ENCODE measurements at places on chromosomes 6 and 20. TPM values are rescaled to one million over a fixed set of nuclear protein-coding genes. Genes with fewer than 3 reads are reported as not detected.
A peak's percentile ranks its signal among the peaks of the same experiment; 100 is the strongest.

IRF4 gene
- 0.44 TPM for total RNA-seq

VSTM2L gene
- 3.6 TPM for total RNA-seq

SLC44A4 gene
- 92.0 TPM for total RNA-seq

BMP7 gene
- total RNA-seq = 12.8 TPM

GPLD1 gene
- 5.0 TPM for total RNA-seq

ZNF334 gene
- 12.6 TPM for total RNA-seq

ARMC2 gene
- 2.8 TPM for total RNA-seq

DNA sequence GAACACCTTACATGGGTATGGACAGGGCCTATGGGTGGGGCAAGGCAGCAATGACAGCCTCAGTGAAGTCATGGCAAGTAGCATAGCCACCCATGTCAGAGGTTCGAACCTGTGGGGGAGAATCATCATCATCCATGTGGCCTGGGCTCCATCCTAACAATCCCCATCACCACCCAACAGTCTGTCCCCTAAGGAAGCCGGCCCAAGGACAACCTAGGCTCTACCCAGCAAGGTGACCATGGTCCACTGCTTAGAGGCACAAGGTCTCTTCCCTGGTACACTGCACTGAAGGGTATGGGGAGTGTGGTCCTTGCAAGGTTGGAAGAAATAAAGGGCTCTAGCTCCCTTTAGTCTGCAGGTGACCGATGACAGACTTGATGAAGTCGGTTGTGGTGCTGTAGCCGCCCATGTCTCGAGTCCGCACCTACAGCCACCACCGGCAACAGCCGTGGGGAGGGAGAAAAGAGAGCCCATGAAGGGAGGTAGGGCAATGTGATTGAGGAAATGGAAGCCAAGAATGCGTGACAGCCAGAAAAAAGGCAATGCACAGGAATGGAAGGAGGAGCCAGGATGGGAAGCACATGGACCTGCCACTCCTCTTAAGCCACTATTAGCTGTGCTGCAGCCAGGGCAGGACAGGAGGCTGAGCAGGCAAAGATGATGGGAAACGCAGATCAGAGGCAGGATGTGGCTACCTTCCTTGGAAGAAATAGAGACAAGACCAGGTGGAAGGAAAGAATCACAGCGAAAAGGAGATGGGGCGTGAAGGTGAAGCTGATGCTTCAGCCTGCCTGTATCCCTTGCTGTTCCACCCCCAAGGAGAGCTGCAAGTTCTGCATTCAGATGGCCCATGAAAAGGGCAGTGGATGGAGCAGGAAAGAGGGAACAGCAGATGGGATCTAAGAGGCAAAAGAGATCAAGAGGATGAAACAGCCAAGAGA, 5.3 kb downstream of the IDH3B start:
- no peak overlapping the region for H3K4me3 ChIP-seq
- no peak for DNase-seq
- no peaks in the 10 kb centered on the region for H3K27me3 ChIP-seq
- no peak overlapping the region for H3K27ac ChIP-seq

- no peaks in the 10 kb centered on the region for H3K27me3 ChIP-seq
- H3K27ac ChIP-seq = no peak overlapping the region
- no peaks in the 10 kb centered on the region for H3K4me1 ChIP-seq
- DNase-seq = no peak
These were observed 2.5 kb downstream of the PRL start for GRCh38 chr6:22294301-22294700.

- DNase-seq = peak; percentile 96
- H3K27ac ChIP-seq = peak overlapping the region; percentile 97
- H3K36me3 ChIP-seq = no peaks in the 10 kb centered on the region
- no peaks in the 10 kb centered on the region for H3K27me3 ChIP-seq
- H3K4me3 ChIP-seq = peak overlapping the region; percentile 28
These were observed 432 bp downstream of the HSPA1L start for GRCh38 chr6:31814677-31815024.

- H3K4me3 ChIP-seq = no peak overlapping the region
- no peaks in the 10 kb centered on the region for H3K36me3 ChIP-seq
- H3K4me1 ChIP-seq = no peaks in the 10 kb centered on the region
- no peak overlapping the region for H3K27ac ChIP-seq
- no peak for DNase-seq
These were observed 28.1 kb downstream of the CEP43 start for GRCh38 chr6:167027308-167027707.

DNA sequence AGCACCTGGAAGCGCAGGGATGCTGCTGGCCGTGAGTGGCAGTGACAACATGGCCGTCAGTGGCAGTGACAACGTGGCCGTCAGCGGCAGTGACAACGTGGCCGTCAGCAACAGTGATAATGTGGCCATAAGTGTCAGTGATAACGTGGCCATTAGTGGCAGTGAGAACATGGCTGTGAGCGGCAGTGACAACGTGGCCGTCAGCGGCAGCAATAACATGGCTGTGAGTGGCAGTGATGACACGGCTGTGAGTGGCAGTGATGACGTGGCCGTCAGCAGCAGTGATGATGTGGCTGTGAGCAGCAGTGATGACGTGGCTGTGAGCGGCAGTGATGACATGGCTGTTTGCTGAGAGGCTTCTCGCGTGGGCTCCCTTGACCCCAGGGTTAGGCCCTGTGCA, 169.8 kb downstream of the ERMARD start:
- H3K27me3 ChIP-seq = no peaks in the 10 kb centered on the region
- no peak overlapping the region for H3K4me3 ChIP-seq
- no peaks in the 10 kb centered on the region for H3K4me1 ChIP-seq
- H3K36me3 ChIP-seq = no peaks in the 10 kb centered on the region
- H3K27ac ChIP-seq = no peak overlapping the region

- no peak for DNase-seq
- peaks cover 3% of the 10 kb centered on the region for H3K36me3 ChIP-seq
- H3K4me1 ChIP-seq = no peaks in the 10 kb centered on the region
- no peaks in the 10 kb centered on the region for H3K27me3 ChIP-seq
These were observed 328.1 kb downstream of the NKAIN2 start for GRCh38 chr6:124131779-124132178.

- H3K36me3 ChIP-seq = no peaks in the 10 kb centered on the region
- H3K27ac ChIP-seq = no peak overlapping the region
- H3K27me3 ChIP-seq = no peaks in the 10 kb centered on the region
These were observed 20.2 kb upstream of the FHL5 start for GRCh38 chr6:96542702-96543101.

DNA sequence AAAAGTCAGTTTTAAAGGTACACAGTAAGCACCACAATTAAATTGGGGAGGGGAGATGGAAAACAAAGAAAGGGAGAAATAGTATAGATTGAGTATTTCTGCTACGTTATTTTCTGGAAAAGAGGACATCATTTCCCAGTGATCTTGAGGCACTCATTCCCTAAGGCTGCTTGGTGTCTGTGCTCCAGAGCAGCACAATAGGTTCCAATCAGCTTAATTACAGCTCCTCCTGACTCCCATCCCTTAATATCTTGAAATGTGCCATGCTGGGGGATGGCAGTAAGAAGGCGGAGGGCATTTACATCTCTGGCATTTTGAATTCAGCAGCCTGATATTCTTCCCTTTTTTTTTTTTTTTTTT, 39.5 kb upstream of the BEND3 start:
- H3K4me3 ChIP-seq = no peak overlapping the region
- DNase-seq = no peak
- H3K27me3 ChIP-seq = no peaks in the 10 kb centered on the region
- H3K27ac ChIP-seq = peak overlapping the region; percentile 76
- peaks cover 32% of the 10 kb centered on the region for H3K4me1 ChIP-seq

DNA sequence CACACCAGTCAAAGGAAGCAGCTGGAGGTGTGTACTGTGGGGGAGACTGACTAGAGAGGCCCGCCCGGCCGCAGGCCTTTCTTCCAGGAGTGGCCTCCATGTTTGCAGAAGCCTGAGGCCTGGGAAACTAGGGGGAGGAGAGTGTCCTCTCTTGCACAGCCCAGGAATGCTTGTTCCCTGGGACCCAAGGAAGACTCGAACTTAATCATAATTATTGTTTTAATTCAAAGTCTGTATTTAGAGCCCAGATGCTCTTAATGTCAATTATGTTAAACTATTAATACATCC, 23.1 kb downstream of the BNIP5 start:
- H3K4me3 ChIP-seq = no peak overlapping the region
- H3K4me1 ChIP-seq = peaks cover 17% of the 10 kb centered on the region
- H3K27ac ChIP-seq = peak overlapping the region; percentile 69
- H3K27me3 ChIP-seq = no peaks in the 10 kb centered on the region
- DNase-seq = no peak

DNA sequence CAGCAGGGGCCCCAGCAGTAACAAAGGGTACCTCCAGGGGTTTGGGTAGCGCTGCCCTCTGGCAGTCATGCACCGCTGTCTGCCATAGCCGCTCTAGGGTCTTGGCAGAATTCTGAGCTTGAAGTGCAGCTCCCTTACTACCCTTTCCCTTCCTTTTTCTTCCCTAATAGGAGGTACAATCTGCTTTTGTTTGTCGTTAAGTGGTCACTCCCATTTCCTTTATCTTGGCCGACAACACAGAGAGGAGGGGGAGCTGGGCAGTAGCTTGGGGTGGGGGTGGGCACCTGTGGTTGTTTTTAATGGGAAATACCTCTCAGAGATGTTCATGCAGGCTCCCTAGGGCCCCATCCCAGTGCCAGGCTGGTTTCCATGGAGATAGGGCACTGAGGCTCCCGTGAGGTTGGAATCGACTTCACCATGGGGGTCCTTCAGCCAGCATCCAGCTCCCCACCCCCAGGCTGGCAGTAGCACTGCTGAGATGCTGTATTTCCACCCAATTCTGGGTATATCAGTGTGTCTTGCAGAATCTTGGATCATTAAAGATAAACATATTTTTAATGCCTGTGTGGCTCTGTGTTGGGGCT, 18.6 kb downstream of the CCDC167 start:
- H3K27ac ChIP-seq = no peak overlapping the region
- no peak overlapping the region for H3K4me3 ChIP-seq
- DNase-seq = no peak

- no peak for DNase-seq
- no peak overlapping the region for H3K4me3 ChIP-seq
- H3K27me3 ChIP-seq = no peaks in the 10 kb centered on the region
- H3K36me3 ChIP-seq = no peaks in the 10 kb centered on the region
- H3K27ac ChIP-seq = no peak overlapping the region
- no peaks in the 10 kb centered on the region for H3K4me1 ChIP-seq
These were observed 88.2 kb downstream of the KCNB1 start for GRCh38 chr20:49394264-49394663.
